ENCODE measurements at places on chromosomes 7 and 10. TPM values are rescaled to one million over a fixed set of nuclear protein-coding genes. Genes with fewer than 3 reads are reported as not detected.

DNA sequence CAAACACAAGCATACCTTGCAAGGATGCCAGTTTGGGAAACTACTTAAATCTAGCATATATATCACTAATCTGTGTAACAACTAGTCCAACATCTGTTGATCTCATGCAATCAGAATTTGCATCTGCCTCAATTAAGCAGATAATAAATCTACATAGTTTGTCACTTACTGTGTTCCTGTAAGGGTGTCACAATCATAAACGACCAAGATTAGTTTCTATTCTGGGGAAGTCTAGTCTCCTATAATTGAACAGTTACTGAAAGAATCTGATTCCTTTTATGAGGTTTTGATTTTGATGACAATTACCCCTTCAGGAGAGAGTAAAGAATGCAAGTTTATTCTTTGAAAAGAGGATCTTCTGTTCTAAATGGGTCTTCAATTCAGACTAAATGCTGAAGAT, 85.5 kb upstream of the LRRN3 start:
- no peak for DNase-seq

DNA sequence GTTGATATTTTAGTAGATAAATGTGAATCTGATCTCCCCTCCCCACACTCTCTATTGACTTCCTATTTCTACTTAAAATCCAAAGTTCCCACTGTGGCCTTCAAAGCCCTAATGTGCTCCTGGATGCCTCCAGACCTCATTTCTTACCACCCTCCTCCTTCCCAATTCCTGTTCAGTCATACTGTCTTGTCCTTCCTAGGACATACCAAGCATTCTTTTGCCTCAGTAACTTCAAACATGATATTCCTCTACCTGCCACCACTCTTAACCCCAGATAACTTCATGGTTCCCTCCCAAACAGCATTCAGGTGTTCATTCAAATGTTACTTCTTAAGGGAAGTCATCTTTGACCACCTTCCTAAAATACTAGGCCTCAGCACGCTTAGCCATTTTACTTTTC, 34.2 kb upstream of the FAM221A start:
- DNase-seq = no peak

GRCh38 chr7:100577507-100577906, 3.8 kb upstream of the SAP25 start:
- no peak for DNase-seq

DNA sequence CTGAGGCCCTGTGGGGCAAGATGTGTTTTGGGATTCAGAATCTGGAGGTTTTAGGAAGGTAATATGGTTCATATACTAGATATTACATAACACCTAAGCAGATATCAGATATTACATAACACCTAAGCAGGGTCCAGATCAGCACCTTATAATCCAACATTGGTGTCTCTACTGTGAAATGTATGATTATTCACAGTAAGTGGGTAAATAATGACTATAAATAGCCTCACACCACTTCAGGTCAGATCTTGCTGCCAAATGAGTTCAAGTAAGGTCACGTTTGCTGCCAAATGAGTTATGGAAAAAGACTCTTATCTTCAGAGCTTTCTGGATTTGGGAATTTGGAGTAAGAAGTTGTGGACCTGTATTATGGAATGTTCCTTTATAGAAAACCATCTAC, 14.6 kb downstream of the ADRB1 start:
- no peak for DNase-seq

- DNase-seq = no peak
Observed at GRCh38 chr10:102608487-102608886, 35.8 kb upstream of the TRIM8 start.

- DNase-seq = no peak
Observed at GRCh38 chr7:131355917-131356777, 28.5 kb downstream of the MKLN1 start.

DNA sequence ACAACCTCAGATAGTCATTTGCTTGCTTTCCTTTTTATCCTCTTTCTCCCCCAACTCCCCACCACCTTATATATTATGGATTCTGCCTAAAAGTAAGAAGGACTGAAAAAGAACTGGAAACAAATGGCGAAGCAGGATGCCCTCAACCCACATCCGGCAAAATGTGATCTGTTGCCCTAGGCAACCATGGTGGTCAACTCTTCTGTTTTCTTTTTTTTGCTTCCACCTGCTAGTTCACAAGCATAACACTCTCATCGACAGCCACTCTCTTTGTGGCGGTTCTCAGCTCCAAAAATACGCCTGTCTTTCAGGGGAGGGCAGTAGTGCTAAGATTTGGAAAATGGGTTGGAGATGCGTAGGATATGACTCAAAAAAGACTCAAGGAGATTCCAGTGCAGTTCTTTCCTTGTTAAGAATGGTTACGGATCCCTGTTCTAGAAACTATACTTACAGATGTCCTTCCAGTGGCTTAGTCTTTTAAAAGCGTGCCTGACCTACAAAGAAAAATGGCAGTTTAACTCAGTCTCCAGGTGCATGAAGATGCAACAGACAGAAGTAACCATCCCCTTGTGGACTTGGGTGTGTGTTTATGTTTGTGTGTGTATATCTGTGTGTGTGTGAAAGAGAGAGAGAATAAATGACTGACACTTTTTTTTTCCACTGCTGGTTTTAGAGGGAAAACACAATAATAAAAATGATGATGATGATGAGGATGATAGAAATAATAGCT, 10.7 kb downstream of the APBB1IP start:
- peak; percentile 91 for DNase-seq

DNA sequence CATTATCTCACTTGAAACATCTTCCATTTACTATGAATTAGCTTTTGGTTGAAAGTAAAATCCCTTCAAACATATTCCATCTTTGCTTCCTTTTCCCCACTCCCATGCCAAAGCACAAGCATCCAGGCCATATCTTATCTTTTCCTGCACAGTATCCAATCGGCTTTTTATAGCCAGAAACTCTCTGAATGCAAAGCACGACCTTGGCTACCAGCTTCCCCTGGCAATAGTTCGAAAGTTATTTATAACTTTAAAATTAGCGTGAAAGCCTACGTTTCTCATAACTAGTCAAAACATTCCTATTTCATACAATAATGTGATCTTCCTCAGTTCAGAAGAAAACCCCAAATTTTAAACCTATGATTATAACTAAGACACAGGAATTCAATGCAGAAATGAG, 440 bp downstream of the CTNNA3 start:
- no peak for DNase-seq

GRCh38 chr7:149020483-149020882, 7.8 kb downstream of the PDIA4 start:
- no peak for DNase-seq

DNA sequence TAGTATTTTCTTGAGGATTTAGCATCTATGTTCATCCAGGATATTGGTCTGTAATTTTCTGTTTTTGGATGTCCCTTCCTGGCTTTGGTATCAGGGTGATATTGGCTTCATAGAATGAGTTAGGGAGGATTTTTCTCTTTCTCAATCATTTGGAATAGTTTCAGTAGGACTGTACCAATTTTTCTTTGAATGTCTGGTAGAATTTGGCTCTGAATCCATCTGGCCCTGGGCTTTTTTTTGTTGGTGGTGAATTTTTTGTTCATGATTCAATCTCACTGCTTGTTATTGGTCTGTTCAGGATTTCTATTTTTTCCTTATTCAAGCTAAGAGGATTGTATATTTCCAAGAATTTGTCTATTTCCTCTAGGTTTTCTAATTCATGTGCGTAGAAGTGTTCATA, 192.7 kb downstream of the KIF20B start:
- no peak for DNase-seq

DNA sequence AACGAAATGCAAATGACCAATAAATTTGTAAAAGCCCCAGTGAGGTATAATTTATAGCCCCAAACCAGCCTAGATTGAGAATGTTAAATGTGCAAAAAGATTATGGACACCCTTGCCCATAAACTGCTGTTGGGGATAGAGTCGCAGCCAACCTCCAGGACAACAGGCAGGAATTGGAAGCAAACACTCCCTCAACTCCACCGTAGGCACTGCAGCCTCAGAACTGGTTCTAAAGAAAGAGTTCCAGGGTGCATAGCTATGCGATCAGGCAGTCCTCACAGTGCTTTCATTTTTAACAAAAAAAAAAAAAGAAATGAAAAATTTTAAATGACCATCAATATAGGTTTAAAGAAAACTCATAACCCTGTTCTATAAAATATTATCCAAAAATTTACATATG, 86.2 kb downstream of the CXCL12 start:
- no peak for DNase-seq

DNA sequence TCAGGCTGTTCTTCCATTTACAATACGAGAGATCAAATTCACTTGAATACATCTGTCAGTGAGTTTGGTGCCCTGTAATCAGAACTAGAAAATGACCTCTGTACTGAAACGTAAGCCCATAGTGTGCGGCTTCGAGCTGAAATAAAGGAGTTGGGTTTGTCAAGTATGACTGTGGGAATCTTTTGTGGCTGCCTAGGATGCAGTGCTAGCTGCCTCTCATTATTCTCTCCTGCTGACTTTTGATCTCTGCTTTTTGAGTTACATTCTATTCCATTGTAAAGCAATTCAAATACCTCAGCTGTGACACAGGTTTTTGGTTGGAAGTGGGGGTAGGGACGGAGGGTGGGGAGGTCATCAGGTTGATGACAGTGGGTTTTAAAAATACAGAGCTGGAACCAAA, 40.4 kb downstream of the ICA1 start:
- DNase-seq = no peak

- DNase-seq = no peak
Observed at GRCh38 chr7:41695661-41696322, 7.1 kb downstream of the INHBA start.

DNA sequence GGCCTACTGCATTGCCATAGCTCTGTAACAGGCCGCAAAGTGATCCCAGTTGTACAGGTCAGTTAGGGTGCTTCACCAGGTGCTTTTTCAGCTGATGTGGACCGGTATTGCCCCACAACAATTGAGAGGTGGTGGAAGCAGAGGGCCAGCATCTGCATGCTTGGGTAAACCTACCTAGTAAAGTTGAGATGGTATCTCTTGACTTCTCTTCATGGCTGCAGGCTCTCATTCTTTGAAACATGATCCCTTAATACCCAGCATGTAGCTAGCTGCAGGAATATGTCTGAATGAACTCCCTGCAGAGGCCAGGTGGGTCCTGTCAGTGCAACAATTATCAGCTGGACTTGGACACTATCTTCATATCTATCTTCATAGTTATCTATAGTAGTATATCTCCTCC, 60.7 kb upstream of the CCDC6 start:
- DNase-seq = no peak

- DNase-seq = no peak
Observed at GRCh38 chr7:158461824-158462223, 125.8 kb downstream of the PTPRN2 start.

DNA sequence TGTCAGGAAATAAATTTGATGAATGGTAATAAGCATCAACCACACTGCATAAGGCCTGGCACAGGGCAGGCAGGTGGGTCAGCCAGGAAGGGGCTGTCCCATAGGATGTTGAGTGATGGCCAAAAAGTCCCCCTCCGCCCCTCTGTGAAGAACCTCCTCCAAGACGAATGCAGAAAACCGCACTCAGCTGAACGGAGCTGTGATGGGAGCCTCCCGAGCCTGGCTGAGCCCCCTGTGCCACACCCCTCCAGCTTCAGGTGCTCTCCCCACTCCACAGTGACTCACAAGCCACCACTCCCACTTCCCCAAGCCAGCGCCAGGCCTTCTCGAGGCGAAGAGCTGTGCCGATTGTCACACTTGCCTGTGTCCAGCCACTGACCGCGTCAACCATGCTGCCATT, 184.2 kb downstream of the MAD1L1 start:
- DNase-seq = no peak

GRCh38 chr7:2566890-2567678, 8.3 kb downstream of the IQCE start:
- DNase-seq = no peak

DNA sequence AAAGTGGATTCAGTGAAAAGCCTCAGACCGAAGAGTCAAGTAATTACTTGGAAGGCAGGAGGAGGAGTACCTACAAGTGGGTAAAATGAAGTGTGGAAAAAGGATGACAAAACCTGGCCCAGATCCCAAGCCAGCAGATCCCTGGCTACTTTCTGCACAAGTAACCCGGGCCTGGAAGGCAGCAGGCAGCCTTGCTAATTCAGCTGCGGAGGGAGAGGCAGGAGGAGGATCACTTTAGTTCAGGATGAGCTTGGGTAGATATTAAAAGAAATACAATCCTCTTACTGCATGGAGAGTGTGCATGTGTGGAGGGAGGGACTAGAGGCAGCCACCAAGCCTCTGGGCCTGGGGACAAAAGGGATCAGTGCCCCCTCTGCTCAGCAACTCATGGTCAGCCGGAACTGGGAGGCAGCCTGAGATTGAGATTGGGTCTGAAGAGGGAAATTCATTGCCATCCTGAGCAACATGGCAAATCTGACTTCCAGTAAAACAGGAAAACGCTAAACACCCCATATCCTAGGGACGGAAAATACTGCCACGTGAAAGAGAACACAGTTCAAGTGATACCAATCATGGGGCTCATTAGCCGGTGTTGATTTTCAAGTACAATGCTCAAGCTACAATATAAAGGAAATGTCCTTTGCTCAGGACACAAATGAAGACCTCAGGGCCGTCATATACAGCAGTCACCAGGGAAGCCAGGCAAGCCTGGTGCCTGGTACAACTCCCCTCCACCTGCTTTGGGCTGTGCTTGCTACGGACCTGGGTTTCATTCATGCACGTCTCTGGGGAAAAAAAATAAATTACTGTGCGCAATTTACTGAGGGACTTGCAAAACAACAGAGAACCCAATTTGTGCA, 1.3 kb downstream of the AMPH start:
- no peak for DNase-seq

DNA sequence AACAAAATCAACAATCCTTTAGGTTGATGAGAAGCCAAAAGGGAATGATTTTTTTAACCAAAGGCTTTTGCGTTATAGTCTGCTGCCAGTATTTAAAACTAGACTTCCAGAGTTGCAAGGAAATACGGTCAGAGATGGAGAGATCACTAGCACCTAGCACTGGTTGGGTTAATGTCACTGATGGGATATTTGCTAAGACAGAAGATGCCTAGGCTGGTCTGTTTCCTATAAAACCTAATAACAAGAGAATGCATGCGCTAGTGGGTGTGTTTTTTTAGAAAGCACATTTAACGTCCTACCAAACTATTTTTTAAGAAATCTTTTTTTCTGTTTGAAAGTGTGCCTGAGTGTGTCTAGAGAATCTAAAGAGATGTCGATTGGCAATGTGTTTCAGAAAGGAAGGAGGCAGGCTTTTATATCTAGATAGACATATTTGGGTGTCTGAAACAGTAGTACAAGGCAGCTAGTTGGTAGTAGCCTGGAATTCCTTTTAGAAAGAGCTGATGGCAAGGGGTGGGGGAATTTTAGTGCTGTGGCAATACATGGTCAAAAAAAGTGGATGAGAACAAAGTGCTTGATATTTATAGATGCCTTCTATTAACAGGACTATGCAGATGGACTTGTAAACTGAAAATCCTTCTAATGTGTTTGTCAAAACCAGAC, 863 bp downstream of the CALD1 start:
- DNase-seq = no peak

The GHITM gene
- 699 TPM for polyA plus RNA-seq

The UCN3 gene
- not detected for polyA plus RNA-seq

The AGR2 gene
- not detected for polyA plus RNA-seq

The AKR1D1 gene
- not detected for polyA plus RNA-seq

The FGL2 gene
- 59.4 TPM for polyA plus RNA-seq

The INSYN2A gene
- not detected for polyA plus RNA-seq

All from immature natural killer cell (primary cell).